Fibroblast of skin of back (primary cell): ENCODE measurements at places on chromosomes 4 and X.

DNA sequence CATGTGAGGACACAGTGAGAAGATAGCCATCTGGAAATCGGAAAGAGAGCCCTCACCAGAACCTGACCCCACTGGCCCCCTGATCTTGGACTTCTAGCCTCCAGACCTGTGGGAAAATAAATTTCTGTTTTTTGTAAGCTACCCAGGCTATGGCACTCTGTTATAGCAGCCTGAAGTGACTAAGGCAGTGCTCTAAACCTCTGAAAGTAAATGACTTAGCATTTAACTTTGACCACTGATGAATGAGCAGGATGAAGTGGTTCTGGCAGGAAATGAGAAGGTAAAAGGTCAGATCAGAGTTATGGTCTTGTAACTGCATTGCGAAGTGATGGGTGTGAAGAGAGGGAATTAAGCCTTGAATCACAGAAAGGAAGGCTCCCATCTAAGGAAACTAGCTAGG, 17.0 kb downstream of the GPAT3 start:
- peak; percentile 17 for DNase-seq

DNA sequence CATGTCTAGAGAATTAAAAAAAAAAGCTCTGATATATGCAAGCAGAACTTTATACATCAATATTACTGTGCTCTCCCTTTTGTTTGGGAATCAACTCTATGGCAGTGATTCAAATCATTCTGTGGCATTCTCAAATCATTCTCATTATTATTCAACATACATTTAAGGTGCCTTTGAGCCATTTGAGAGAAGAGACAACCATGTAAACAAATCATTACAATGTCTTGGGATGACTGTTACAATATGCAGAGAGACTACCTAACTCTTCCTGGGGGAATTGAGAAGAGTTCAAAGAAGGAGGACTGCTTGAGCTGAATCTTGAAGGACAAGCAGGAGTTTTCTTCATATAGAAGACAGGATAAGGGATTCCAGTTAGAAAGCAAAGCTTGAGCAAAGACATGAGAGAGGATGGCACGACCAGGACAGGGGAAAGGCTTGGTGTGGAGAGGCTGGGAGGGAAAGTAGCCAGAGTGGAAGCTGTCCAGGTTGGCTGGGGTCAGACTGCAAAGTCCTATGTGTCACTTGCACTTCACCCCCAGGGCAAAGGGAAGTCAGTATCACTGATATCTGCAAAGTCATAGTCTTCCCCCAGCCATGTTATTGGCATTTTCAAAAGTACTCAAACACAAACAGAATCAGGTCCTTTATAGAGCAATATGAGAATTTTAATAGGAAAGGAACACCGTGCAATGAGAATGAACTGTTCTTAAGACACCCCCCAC, 9.0 kb downstream of the SEC24D start:
- no peak for DNase-seq

DNA sequence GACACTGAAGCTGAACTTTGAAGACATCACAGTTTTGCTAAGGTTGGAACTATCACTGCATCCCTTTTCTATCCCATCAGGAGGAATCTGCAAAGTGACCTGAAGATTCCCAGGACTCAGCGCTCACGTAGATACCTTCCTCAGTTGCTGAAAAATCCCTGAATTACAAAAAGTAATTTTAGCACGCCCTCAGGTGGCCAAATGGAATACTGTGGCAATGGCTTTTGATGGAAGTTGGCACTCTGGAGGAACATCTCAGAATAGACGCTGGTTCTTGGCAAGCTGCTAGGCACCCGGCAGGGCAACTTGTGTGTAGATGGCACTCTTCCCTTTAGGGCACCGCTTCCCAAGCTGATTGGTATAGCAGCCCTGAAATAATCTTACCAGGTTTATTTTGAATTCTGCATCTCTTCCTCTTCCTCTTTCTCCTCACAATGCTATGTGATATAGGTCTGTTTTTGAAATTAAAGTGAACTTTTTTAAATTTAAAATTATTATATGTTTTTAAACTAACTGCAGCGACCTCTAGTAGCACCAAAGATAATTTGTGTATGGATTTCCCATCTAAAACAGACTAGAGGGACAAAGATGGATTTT, 16.3 kb upstream of the ESX1 start:
- peak; percentile 13 for DNase-seq

- DNase-seq = no peak
Observed at GRCh38 chr4:101933855-101934254, 143.3 kb downstream of the BANK1 start.

GRCh38 chrX:18616688-18617406, 55.1 kb downstream of the RS1 start:
- DNase-seq = no peak

- DNase-seq = no peak
Observed at GRCh38 chr4:120808475-120809141, 113.9 kb downstream of the PRDM5 start.

DNA sequence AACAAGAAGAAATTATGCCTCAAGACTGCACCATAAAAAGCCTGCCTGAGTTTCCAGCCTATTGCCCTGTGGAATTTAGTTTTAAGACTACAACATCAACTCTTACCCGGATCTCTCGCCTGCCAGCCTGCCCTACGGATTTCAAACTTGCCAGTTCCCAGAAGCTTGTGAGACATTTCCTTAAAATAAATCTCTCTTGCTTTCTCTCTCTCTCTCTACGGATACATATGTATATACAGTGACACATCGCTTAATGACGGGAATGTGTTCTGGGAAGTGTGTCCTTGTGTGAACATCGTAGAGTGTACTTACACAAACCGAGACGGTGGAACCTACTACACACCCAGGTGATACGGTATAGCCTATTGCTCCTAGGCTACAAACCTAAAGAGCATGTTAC, 79.5 kb downstream of the CLNK start:
- peak; percentile 82 for DNase-seq

GRCh38 chr4:144178414-144178813, 37.9 kb upstream of the GYPA start:
- DNase-seq = peak; percentile 58

GRCh38 chrX:39665830-39666518, 431.8 kb downstream of the BCOR start:
- DNase-seq = peak; percentile 82

DNA sequence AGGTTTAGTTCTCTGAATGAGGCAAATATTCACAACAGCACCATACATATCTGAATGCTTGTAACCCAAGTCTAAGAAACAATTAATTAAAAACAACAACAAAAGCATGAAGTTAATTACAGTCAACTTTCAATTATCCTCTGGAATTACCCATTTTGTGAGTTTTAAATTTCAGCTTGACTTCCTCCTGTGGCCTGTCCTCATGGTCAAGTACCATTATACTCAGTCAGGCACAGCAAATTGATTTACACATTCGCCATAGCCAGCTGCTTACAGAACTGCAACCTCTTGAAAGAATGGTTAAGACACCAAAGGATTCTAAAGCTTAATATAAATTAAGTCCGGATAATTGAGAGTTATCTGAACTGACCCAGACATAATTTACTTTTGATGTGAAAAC, 306.5 kb downstream of the CAMK2D start:
- no peak for DNase-seq

DNA sequence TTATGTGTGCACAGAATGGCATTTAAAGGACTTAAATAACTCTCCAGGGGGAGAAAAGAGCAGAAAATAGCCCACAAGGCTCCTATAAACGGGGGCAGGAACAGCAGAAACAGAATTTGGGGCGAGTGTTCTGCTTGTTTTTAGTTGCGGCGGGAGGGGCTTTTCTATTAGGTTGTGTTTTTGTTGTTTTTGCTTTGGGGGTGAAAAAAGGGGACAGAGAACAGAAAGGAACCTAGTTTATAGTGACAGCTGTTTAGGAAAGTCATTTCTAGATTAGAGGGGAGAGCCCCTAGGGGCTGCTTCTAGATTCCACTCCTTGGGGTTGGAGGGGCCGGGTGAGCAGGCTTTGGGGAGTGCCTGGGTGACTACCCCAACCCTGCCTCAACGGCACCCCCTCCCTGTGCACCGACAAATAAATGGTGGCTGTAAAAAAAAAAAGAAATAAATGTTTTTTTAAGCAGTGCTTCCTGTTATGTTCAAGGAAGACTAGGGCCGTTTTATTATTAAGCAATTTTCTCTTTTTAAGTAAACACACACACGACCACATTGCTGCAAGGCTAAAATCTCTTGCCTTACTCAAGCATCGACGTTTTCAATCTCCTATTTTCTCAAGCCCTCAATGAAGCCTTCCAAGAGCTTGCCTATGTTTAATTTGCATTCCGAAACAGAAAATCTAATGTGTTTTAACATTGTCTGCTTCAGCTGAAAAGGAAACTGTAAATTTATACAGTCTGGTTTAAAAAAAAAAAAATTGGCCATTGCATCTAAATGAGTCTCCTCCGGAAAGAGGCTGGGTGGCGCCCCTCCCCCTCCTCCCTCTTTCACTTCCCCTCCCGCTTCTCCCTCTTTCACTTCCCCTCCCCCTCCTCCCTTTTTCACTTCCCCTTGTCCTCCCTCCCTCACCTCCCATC, 123.3 kb upstream of the TBL1X start:
- DNase-seq = peak; percentile 64

- no peak for DNase-seq
Observed at GRCh38 chrX:53294024-53294648, 12.8 kb upstream of the IQSEC2 start.

DNA sequence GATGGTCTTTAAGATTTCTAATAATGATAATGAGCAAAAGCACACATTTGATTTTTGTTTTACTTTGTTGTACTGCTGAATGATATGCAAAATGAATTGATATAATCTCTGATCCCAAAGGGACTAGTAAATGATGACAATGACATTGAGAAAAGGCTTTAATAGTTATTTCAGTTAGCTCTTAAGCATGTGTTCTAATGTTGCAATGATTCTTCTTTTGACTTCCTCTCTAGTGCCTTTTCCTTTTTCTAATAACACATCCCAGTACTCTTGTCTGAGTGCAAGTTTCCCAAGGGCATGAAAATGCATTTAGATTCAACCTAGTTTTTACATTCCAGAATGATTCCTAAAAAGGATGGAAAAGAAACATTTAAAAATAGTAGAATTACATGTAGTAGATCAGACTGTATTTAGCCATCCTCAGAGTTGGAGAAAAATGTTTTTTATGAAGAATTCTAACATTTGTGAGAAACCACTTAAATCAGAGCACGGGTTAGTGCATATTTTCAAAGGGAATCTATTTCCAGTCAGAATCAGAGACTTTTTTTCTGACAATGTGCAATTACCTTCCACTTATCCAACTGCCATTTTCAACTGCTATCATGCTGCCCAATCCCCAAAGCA, 508.8 kb downstream of the C4orf33 start:
- no peak for DNase-seq

DNA sequence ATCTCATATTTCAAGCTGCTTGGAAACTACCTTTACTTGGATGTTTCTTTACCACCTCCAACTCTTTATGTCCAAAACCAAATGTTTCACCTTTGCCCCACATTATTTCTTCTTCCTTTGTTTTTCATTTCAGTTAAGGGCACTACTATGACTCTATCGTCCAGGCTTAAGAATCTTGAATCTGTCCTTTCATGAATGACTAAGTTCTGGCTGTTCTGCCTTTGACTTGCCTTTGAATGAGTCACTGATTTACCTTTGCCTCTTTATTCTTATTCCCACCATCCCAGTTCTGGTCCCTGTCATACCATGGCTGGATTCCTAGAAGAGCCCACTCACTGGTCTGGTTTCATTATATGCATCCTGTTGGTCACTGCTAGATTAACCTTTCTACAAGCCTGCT, 30.6 kb upstream of the PLAC1 start:
- peak; percentile 55 for DNase-seq

- no peak for DNase-seq
Observed at GRCh38 chrX:145823132-145823531, 5.5 kb downstream of the SLITRK2 start.

GRCh38 chrX:53088136-53088974, 5.6 kb upstream of the KANTR start:
- peak; percentile 65 for DNase-seq

DNA sequence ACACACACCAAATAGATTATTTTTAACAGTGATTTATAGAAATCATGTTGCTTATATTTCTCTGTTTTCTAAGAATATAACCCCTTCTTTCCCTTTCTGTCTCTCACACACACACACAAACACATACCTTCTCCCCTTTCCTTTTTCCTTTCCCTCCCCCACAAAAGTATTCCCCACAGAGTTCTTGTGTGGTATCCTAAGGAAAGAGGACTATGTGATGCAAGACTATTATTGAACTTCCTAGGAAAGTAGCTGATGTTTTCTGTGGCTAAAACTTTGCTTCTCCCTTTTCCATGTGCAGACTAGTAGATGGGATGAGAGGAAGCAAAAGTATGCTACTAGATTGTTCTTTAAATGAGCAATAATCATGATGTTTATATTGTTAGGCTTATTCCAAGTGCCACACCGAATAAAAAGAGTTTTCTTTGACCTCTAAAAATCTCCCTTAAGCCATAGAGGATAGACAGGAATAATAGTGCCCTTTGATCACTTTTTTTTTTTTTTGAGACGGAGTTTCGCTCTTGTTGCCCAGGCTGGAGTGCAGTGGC, 38.7 kb downstream of the CPEB2 start:
- peak; percentile 47 for DNase-seq

GRCh38 chr4:127400731-127401346, 231.9 kb upstream of the INTU start:
- peak; percentile 80 for DNase-seq

DNA sequence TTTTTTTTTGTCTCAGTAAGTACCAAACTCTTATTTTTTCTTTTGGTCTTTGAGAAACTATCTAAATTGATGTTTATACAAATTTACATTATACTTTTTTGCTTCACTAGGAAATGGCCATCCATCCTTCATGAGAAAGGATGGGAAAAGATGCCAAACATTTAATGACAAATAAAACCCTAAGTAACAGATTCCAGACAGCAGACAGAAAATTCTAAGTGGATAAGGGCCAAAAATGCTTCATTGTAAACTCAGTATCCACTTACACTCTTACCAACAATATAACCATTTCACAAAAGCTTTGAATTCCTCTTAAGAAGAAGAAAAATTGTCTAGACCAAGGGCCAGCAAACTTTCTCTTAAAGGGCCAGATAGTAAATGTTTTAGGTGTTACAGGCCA, 3.5 kb downstream of the GUCY1B1 start:
- no peak for DNase-seq

DNA sequence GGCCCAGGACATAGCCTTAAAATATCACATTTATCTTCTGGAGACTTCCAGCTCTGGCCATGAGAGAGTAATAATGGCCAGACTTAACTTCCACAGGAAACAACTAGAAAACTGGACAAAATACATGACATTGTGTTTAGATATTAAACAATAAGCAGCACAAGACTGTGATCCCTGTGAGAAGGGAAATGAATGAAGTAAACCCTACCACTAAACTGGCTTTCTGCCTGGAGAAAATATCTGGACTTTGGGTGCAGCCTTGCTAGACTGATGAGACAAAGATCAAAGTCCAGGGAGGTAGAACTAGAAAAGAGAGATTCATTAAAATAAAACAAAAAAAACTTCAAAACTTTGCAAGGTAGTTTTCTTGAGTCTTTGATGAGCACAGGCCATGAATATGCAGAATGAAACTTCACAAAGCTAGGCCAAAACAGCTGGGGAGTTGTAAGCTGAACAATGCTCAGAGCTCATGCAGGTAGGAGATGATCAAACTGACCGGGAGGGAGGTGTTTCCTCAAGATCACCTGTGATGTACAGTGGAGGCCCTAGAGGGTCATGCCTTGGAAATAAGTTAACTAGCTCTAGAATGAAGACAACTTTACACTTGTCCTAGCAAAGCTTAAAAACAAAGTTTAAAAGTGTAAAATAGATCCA, 147.0 kb upstream of the SH3RF1 start:
- DNase-seq = no peak

GRCh38 chr4:54014666-54015160, 49.7 kb downstream of the CHIC2 start:
- no peak for DNase-seq
